ENCODE measurements at places on chromosomes 12 and 14.

DNA sequence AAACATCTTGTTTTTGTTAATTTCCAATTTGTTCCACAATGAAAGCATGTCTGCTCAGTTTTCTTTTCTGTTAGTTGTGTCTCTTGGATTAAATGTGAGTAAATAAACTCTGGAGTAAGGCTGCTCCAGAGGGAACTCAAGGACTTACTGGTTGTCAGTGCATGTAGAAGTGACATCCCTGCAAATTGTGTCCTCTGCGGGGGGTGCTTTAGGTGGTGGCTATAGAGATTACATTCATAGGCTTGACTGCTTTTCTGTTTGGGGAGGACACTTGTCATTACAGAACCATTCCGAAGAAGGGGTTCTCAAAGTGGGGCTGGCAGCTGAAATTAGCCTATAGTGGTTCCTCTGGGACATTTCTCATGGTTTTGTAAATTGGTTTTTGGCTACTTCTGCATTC is 8.8 kb downstream of the TMTC2 start:
- DNase-seq = no peak

DNA sequence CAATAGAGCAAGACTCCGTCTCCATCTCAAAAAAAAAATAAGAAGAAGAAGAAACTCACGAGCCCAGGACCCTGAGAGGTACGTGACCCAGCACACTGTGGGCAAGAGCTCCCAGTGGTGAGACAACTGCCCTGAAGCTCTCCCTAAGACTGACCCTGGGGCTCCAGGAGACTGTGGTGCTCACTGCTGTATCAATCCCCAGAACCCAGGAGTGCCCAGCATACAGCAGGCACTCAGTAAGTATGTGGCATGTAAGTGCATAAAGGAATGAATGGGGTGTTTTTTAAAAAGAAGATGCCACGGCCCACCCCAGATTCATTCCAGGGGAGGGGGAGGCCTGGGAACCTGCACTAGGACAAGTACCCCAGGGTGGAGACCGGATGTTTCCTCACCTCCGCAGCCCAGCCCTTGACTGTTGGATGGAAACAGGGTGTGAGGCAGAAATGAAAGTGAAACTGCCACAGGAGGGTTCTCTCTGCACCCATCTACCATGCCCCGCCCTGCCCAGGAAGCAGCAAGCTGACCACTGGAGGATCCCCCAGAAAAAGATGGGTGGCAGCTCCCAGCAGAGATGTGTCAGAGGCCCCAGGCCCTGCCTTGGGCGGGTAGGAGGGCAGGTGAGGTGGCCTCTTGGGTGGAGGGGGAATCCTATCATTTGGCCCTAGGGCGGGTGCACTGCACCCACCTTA is 12.2 kb downstream of the ITPK1 start:
- no peak for DNase-seq

DNA sequence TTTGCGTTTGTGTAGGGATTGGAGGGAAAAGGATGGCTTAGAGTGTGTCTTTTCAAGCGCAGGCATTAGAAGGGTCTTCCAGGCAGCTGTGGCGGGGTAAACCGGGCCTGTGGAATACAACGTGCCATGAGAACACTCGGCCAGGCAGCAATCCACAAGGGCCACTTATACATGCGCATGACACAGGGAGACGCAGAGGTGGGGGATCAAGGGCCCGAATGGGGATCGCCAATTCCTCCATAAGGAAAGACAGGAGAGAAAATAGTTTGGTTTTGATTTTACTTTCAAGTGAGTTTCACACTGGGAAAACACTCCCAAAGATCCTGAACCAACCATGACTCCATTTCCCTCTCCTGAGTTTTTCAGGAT is 71.6 kb downstream of the SPRING1 start:
- DNase-seq = no peak

DNA sequence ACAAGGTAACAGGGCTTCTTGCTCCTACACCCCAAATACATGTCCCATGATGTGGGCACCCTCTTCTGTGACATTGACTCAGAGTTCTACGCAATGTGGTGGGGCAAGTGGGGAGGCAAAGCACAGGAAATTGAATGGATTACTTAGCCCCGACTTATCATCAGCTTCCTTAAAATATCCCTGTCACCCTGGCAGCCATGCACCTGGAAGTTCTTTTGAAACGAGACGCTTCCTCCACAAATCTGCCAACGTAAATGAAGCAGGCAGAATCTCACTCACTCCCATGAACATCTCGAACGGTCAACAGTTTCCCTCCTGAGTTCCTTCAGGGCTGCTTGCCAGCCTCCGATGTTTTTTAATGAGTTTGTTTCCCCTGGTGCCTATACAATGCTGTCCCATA is 33.5 kb downstream of the RNFT2 start:
- DNase-seq = no peak

DNA sequence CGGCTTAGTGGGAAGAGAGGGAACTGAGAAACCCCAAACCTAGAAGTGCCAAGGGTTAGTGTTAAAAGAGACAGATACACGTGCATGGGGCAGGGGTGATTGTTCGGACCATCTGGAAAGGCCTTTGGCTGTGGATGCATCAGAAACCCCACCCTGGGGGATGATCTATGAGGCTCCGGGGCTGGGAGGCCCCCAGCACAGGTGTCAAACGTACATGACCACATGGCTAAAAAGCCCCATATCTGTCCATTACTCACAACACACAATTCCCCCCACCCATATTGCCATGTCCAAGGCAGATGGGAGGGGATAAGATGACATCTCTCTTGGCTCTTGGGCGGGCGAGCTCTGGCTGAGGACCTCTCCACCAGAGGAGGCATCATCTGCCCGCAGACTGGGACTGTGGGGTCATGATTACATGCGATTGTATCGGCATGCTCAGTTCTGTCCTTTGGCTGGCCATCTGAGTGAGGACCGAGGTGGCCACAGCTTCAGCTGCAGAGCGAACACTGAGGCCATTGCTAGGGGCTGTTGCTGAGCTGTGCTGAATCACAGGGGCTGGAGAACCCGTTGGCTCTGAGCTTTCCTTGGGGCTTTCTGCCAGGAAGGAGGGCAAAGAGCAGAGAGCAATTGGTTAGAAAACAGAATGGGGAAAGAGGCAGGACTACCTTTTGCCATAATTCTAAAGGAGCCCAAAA is 9.6 kb upstream of the NPFF start:
- DNase-seq = no peak

GRCh38 chr14:71648725-71649124 is 283.5 kb upstream of the RGS6 start:
- peak; percentile 22 for DNase-seq

GRCh38 chr12:44525806-44526654 is 350.1 kb downstream of the NELL2 start:
- no peak for DNase-seq

DNA sequence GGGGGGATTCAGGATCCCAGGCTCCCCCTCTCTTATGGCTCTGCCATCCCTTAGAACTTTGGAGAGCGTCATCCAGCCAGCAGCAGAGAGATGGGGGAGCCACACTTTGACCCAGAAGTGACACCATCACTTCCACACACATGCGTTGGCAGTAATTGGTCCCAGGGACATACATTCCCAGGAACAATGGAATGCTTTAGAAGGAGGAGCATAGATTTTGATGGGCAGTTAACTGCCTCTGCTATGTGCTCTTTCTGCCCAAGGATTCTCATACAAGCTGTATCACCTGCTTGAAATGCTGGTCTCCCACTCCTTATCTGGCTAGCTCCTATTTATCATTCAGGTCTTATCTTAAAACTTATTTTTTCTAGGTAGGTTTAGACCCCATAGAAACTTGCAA is 109.0 kb upstream of the RPH3A start:
- DNase-seq = no peak

GRCh38 chr14:49934646-49935045 is 41.8 kb downstream of the ARF6 start:
- DNase-seq = peak; percentile 12

DNA sequence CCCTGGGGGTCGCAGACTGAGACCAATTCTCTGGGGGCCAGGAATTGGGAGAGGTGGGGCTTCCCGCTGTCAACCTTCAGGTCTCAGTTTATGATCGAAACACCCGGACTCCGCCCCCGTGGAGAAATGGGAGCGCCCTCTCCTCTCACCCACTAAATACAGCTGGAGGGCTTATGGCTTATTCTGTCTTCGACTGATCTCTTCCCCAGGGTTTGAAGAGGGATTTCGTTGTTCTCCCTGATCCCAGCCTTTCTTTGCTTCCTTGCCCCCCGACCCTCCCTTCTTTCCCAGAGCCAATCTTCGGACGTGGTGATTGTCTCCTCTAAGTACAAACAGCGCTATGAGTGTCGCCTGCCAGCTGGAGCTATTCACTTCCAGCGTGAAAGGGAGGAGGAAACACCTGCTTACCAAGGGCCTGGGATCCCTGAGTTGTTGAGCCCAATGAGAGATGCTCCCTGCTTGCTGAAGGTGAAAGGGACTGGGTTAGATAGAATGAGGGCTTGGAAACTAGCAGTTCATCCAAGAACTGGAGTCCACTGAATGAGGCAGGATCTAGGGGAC is 607 bp downstream of the OS9 start:
- peak; percentile 2 for DNase-seq

- DNase-seq = no peak
These were observed 33.5 kb downstream of the PYGL start for GRCh38 chr14:50910495-50911420.

DNA sequence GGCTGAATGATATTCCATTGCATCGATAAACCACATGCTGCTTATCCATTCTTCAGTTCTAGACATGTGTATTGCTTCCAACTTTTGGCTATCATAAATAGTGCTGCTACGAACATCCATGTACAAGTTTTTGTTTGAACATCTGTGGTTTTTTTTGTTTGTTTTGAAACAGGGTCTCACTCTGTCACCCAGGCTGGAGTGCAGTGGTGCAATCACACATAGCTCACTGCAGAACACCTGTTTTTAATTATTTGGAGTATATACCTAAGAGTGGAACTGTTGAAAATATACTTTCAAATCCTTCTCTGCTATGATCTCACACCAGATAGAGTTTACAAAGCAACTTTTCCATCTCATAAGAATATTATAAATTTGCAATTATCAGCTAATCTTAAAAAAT is 124.2 kb downstream of the TTC7B start:
- peak; percentile 73 for DNase-seq

DNA sequence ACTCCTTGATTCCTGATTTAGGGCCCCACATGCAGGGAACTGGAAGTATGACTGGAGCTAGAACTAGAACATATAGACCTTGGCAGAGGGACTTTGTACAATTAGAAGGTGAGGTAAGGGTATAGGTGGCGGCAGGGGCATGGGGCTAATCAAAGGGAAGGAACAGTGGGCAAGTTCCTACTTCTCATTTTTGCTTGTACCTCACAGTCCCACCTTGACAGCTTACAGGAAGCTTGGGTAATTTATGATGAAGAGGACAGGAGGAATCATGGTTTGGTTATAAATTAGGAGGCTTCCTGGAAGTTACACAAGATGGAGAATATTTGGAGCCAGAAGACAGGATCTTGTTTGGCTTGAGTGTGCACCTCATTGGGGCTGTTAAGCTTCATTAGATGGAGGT is 33.4 kb downstream of the SUSD6 start:
- no peak for DNase-seq

DNA sequence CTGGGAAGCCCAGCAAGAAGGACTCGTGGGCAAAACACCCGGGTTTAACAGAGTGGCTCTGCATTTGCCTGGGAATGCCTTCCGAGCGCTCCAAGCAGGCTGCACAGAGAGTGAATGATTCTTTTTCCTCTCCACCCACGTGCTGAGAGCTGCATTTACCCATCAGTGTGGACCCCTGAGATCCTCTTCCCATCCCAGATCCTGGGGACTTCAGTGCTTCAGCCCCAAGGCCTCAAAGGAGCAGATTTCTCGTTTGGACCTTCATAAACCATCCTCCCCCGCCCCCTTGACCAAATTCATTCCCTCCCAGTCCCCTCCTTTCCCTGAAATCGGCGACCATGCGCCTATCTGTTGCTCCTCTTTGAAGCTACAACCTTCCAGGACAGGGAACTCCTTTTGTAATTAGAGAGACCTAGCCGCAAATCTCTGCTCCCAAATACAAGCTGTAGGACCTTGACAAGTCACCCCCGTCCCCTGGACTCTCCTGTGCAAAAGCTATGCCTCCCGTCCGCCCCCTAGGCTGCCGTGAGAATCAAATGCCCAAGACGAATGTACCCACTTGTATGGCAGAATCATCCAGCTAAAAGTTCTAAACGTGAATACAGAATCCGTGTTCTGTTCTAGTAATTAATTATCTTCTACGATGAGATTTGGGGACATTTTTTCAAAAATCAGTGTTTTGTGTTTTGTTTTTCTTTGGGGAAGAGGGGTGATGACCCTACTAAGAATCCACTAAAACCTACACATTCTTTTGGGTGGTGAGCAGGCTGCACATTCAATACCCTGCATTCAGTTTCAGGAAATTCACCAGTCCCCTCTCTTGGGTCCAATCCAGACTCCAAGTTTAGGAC is 8.8 kb downstream of the TBX5 start:
- no peak for DNase-seq

- DNase-seq = no peak
These were observed 6.4 kb downstream of the HSP90AA1 start for GRCh38 chr14:102080183-102081080.

DNA sequence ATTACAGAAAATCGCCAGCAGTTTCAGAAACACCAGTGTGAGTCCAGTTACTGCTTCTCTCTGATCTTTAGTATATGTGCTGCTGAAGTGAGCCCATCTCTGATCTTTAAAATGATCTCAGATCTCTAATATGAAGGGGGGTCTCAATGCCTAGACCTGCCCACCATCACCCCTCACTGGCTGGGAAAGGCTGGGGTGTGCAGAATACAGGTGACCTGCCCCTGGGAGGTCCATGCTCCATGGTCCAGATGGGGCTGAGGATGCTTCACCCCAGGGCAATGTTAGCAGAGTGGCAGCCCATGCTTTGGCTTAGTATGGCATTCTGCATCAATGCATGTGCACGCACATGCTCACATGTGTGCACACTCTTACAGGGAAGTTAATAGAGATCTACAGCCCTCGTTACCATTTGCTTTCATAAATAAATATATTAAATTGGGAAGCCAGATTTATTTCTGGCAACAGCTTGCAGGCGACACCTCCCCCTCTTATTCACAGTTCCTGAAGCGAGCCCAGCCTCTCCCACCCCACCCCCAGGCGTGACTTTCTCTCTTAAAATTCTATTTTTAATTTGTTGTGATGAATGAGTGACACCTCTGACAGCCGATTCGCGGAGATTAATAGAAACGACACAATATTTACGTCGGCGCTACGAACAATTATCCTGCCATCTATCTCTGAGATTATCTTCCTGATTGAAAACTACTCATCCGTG is 104.7 kb upstream of the ESRRB start:
- no peak for DNase-seq

GRCh38 chr14:34460841-34461240 is 1.2 kb downstream of the SPTSSA start:
- DNase-seq = peak; percentile 28

DNA sequence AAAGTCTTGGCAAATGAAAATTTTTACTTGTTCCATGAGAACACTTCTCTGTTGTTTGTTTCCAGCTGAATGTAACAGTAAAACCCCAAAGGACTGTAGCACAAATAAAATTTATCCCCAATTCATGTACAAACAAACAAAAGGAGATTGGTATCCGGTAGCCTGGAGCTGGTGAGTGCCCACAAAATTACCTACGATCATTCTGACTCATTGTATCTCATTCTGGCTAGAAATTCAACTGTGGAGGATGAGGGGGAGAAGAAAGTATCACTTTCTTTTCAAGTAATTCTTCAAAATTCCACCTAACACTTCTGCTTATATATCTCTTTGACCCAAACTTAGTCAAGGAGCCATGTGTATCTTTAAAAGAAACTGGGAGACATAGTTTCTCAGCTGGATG is 268.5 kb downstream of the ALG10B start:
- no peak for DNase-seq

GRCh38 chr14:89792489-89793366 is 161.8 kb downstream of the EFCAB11 start:
- peak; percentile 81 for DNase-seq

Measured in fibroblast of mammary gland (primary cell).